Neural progenitor cell (in vitro differentiated cells): ENCODE measurements at places on chromosomes 3 and 15.

DNA sequence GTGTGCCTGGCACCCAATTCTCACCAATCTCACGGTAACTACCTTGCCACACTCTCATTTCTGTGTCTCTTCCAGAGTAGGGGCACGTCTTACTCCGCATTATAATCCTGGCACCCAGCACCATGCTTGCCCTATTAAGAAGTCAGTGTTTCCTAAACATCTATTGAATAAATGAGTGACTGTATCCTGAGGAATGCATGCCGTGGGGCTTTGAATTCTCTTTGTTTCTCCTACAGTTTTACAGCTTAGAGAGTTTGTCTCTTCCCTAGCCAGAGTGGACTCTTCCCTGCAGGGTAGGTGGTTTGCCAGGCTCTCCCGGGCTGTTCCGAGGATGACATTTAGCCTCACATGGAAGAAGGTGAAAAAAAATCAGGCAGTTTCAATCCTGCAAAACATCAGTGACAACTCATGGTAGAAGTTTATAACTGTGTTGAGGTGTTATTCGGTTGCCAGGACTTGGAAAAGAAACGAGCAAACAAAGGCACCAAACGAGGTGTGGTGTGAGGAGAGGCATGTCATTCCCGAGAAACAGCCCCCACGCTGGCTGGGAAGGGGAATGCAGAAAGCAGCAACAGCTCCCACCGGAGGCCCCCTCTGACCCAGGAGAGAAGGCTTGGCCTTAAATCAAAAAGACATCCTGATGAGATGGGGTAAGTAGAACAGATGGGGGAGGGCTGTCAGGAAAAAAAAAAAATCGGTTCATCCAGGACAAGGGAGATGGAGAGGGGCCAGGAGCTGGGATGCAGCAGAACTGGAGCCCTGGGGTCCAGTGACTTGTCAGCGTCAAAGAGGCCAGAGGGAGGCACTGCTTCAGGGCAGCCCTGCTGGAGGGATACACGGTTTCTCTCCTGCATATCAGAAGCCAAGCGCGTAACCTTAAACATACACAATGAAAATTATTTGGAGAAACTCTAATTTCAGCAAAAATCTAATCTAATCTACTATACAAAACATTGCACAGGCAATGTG lies 168.4 kb upstream of the ARRDC4 start:
- H3K4me3 ChIP-seq = no peak overlapping the region
- no peak overlapping the region for H3K27ac ChIP-seq
- no peaks in the 10 kb centered on the region for H3K4me1 ChIP-seq
- no peaks in the 10 kb centered on the region for H3K36me3 ChIP-seq
- H3K27me3 ChIP-seq = no peaks in the 10 kb centered on the region

- no peaks in the 10 kb centered on the region for H3K27me3 ChIP-seq
- H3K4me3 ChIP-seq = no peak overlapping the region
- H3K36me3 ChIP-seq = no peaks in the 10 kb centered on the region
- no peak overlapping the region for H3K27ac ChIP-seq
Observed at GRCh38 chr15:59812889-59813288, 123.8 kb upstream of the BNIP2 start.

GRCh38 chr3:191543018-191543417 lies 82.1 kb downstream of the PYDC2 start:
- no peaks in the 10 kb centered on the region for H3K4me1 ChIP-seq
- H3K4me3 ChIP-seq = no peak overlapping the region
- no peaks in the 10 kb centered on the region for H3K27me3 ChIP-seq
- DNase-seq = no peak
- H3K27ac ChIP-seq = no peak overlapping the region

GRCh38 chr3:110521019-110521418 lies 550.6 kb upstream of the NECTIN3 start:
- no peak overlapping the region for H3K4me3 ChIP-seq
- H3K36me3 ChIP-seq = no peaks in the 10 kb centered on the region
- H3K27ac ChIP-seq = no peak overlapping the region
- H3K4me1 ChIP-seq = no peaks in the 10 kb centered on the region
- no peaks in the 10 kb centered on the region for H3K27me3 ChIP-seq
- no peak for DNase-seq

GRCh38 chr15:68537097-68537496 lies 41.7 kb upstream of the CORO2B start:
- no peak overlapping the region for H3K4me3 ChIP-seq
- H3K27me3 ChIP-seq = no peaks in the 10 kb centered on the region
- no peaks in the 10 kb centered on the region for H3K4me1 ChIP-seq
- no peak for DNase-seq
- H3K36me3 ChIP-seq = no peaks in the 10 kb centered on the region

GRCh38 chr15:81723701-81724100 lies 322.1 kb downstream of the MEX3B start:
- H3K4me1 ChIP-seq = no peaks in the 10 kb centered on the region
- H3K27me3 ChIP-seq = no peaks in the 10 kb centered on the region
- H3K27ac ChIP-seq = no peak overlapping the region
- DNase-seq = no peak
- no peak overlapping the region for H3K4me3 ChIP-seq

DNA sequence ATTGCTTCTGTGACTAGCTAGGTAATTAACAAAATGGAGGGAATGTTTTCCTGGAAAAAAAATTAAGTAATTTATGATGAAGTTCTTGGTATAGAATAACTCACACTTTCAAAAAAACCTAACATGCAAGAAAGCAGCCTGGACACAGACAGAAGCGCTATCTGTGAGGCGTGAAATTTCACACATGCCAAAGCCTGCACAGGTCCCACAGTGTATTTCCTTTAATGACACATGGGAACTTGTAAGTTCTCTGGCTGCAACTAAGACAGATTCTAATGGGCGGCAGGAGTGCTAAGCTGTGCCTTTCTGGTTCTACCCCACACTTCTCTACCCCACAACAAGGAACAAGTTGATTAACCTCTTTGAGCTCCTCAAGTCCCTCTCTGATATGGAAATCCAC lies 84.9 kb upstream of the NEO1 start:
- no peaks in the 10 kb centered on the region for H3K27me3 ChIP-seq
- no peaks in the 10 kb centered on the region for H3K4me1 ChIP-seq
- H3K27ac ChIP-seq = no peak overlapping the region
- H3K36me3 ChIP-seq = no peaks in the 10 kb centered on the region
- no peak for DNase-seq
- H3K4me3 ChIP-seq = no peak overlapping the region

DNA sequence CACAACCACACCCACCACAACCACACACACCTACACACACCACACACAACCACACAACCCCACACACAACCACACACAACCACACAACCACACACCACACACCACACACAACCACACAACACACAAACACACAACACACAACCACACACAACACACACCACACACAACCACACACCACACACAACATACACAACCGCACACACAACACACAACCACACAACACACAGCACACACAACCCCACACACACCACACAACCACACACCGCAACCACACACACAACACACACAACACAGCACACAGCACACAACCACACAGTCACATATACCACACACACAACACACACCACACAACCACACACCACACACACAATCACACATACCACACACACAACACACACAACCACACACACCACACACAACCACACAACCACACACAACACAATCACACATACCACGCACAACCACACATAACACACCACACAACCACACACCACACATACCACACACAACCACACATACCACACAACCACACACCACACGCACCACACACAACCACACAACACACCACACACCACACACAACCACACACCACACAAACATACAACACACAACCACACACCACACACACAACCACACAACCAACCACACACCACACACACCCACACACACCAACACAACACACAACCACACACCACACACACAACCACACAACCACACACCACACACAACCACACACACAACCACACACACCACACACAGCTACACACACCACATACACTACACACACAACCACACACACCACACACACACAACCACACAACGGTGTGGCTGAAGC lies 23.7 kb downstream of the CPN2 start:
- H3K4me1 ChIP-seq = no peaks in the 10 kb centered on the region
- H3K36me3 ChIP-seq = no peaks in the 10 kb centered on the region
- H3K27me3 ChIP-seq = peaks cover 3% of the 10 kb centered on the region
- H3K27ac ChIP-seq = no peak overlapping the region

DNA sequence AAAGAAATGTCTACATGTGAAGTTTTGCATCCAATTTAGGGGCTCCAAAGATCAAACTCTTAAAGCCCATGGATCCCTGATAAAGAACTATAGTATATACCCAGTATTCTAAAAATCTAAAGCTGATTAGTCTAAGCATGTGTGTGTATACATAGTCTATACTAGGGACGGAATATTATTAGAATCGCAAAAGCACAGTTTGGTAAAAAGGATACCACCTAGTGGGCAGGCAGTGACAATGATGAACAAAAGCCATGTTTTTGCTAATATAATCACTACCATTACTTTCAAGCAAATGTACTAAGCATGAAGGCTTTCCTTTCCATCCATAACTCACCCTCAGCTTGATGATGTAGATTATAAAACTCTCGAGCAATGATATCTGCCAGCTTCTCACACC lies 16.5 kb downstream of the POLQ start:
- no peaks in the 10 kb centered on the region for H3K4me1 ChIP-seq
- H3K36me3 ChIP-seq = peaks cover 7% of the 10 kb centered on the region
- H3K4me3 ChIP-seq = no peak overlapping the region
- no peak overlapping the region for H3K27ac ChIP-seq
- no peaks in the 10 kb centered on the region for H3K27me3 ChIP-seq
- no peak for DNase-seq

DNA sequence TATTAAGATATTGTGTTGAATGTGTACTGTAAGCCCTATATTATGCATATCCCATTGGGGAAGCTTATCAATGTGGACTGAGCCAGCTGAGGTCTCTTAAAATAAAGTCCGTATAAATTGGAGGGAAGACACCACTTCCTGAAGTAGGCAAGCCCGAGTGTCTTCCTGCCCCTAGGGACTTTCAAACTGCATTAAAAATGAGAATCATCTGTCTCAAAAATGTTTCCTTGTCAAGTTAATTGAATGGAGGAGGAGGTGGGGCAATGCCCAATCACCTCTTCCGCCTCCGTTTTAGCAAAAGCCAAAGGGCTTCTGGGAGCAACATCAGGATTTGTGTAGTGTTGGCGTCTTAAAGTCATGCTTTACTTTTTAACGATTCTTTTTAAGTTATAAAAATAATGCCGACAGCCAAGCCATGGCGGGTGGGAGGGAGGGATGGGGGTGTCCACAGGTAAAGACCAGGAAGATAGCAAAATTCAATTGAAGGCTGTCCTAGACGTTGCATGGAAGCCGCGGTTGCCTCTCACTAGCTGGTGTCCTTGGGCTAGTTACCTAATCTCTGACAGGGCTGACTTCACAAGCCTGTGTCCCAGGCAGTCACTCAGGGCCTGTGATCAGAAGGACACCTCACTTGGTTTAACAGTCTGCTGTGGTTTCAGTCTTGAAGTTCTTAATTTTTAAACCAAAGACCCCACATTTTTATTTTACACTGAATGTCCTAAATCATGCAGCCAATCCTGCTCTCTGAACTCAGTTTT lies 524.9 kb upstream of the PROK2 start:
- H3K27me3 ChIP-seq = peaks cover 3% of the 10 kb centered on the region
- no peak overlapping the region for H3K4me3 ChIP-seq
- H3K4me1 ChIP-seq = no peaks in the 10 kb centered on the region
- H3K27ac ChIP-seq = no peak overlapping the region
- H3K36me3 ChIP-seq = no peaks in the 10 kb centered on the region
- DNase-seq = no peak
